Heart right ventricle (tissue), 16 donors: ENCODE measurements at places on chromosomes 1 and 21. TPM values are rescaled to one million over a fixed set of nuclear protein-coding genes. Genes with fewer than 3 reads are reported as not detected.

GRCh38 chr1:221256773-221257172 lies 377.5 kb downstream of the HLX start:
- no peak for DNase-seq

PADI1 gene
- not detected for total RNA-seq

DNA sequence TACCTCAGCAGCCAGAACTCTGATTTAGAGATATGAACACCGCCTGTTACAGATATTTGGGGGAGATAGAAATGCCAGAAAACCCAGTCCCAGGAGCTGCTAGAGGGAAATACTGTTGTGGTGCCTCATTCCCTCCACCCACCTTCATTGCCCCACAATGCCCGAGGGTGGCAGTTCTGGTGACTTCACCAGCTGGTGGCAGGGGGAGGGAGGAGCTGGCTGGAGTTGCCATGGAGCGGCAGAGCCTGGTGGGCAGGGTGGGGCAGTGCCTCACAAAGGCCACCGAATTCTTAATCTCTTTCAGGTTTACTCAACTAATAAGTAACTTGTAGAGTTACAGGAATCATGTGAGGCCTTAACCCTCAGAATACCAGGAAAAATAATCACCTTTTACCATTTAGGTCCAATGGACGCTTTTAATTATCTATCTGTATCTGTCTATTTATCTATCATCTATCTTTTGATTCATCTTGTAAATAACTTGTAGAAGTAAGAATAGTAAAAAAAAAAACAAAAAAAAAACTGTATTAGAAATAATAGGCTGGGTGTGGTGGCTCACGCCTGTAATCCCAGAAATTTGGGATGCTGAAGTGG lies 11.7 kb upstream of the S100A11 start:
- peak; percentile 54 for DNase-seq

NKAIN1 gene
- total RNA-seq = 0.15 TPM

GRCh38 chr1:57464756-57465155 lies 40.9 kb upstream of the DAB1 start:
- no peak for DNase-seq

- DNase-seq = no peak
These were observed 354.6 kb downstream of the PTPRU start for GRCh38 chr1:29590583-29591565.

DNA sequence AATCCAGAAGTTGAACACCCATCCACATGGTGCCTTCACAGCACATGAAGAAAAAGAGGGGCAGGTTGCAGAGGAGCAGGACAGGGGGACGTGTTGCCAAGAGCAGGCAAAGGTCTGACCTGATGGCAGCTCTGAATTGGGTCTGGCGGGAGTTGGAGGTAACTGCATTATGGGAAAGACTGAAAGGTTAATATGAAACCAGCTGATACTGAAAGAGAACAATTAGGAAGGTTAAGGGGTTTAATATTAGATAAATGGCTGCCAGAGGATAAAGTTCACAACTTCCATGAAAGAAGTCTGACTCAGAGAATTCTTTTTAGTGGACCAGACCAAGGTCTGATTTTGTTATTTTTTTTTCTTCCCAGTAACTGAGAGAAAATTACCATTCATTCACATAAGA lies 76.1 kb downstream of the CD58 start:
- DNase-seq = no peak

- DNase-seq = no peak
These were observed 153.9 kb downstream of the FMN2 start for GRCh38 chr1:240245629-240246020.

ECE1 gene
- total RNA-seq = 81.8 TPM
